ENCODE measurements at places on chromosomes 6 and 20. TPM values are rescaled to one million over a fixed set of nuclear protein-coding genes. Genes with fewer than 3 reads are reported as not detected.

The COL9A1 gene
- not detected for total RNA-seq

The TFAP2B gene
- total RNA-seq, result 2.4 TPM

The BPIFA2 gene
- total RNA-seq, result not detected

The SLC13A3 gene
- total RNA-seq, result 1.5 TPM

The SLC22A2 gene
- total RNA-seq, result not detected

The LEMD2 gene
- total RNA-seq, result 39.7 TPM

The SYCP2 gene
- 1.5 TPM for total RNA-seq

The SMLR1 gene
- not detected for total RNA-seq

The RIPOR3 gene
- total RNA-seq, result 4.8 TPM

The PRDM13 gene
- not detected for total RNA-seq

The PTGIS gene
- total RNA-seq, result 1.6 TPM

GRCh38 chr6:14506656-14507246 is 389.2 kb downstream of the CD83 start:
- no peak for DNase-seq

- no peak for DNase-seq
Measured at GRCh38 chr6:35021004-35021403, 120.1 kb downstream of the TCP11 start.

- DNase-seq, result no peak
Measured at GRCh38 chr6:130020073-130020906, 1.9 kb downstream of the L3MBTL3 start.

DNA sequence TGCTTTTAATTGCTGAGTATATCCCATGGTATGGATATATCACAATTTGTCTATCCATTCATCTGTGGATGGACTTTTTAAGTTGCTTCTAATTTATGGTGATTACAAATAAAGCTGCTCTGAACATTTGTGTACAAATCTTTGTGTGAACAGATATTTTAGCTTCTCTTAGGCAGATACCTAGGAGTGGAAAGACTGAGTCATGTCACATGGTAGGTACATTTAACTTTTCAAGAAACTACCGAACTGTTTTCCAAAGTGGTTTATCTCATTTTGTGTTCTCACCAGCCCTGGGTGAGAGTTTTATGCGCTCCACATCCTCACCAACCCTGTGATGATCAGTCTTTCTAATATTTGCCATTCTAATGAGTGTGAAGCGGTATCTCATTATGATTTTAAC is 31.0 kb upstream of the ZNFX1 start:
- DNase-seq, result no peak

DNA sequence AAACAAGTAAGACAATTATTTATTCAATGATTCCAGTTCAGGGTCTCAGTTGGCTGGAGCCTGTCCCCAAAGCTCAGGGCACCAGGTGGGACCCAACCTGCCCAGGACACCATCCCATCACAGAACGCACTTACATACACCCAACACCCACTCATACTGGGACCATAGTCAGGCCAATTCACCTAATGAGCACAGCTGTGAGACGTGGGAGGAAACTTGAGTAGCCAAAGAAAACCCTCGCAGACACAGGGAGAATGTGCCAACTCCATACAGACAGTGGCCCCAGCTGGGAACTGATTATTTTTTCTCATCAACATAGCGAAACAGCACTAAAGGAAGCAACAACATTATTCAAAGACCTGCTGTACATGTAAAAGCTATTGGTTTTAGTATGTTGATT is 58.6 kb upstream of the DOK5 start:
- no peak for DNase-seq

GRCh38 chr6:128899341-128900050 is 16.6 kb downstream of the LAMA2 start:
- no peak for DNase-seq

DNA sequence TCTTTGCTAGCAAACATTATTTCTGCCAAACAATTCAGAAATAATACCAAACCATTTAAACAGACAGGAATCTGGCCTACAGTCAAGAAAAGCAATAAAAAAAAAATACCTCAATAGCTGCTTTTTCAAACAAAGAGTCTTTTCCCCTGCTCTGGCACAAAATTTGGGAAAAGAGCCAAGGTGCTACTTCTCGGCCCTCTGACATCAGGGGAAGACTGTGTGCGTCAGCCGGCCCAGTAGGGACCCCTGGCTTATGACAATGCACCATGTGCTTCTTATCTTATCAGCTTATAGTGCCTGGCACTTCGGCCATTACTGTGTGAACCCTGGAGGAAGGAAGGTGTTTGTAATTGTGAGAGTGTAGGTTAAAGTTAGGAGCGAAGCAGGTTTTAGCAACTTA is 89.4 kb downstream of the PDE10A start:
- DNase-seq, result no peak

Measured in esophagus squamous epithelium (tissue), 5 donors.